Brain microvascular endothelial cell (primary cell): ENCODE measurements at places on chromosomes 4 and X.
A peak's percentile ranks its signal among the peaks of the same experiment; 100 is the strongest.

GRCh38 chr4:71229477-71230270, 109.1 kb upstream of the SLC4A4 start:
- DNase-seq, result peak; percentile 43

DNA sequence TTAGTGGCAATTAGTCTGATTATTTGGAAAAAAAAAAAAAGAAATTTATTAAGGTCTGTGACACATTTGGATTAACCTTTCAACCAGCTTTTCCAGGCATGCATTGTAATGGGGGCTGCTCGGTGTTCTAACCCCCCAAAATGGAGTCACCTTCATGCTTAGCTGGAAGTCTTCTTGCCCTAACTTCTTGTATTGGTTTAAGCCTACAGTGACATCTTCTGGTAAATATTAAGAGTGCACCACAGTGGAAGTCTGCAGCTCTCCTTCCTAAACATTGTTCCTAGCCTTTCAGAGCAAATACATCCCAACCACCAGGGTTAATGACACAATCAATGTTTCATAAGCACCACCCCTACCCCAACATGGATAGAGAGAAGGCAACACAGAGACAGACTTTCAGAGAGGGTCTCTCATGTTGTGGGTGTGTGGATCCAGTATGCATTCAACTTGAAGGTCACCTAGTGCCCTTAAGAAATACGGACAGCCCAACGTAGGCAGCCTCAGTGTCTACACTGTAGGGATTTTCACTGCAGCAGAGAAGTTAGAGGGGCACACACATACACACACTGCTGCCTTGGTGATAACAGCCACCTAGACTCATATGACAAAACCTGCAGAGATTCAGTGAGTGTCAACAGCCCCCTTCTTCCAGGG, 142.9 kb upstream of the MBNL3 start:
- peak; percentile 30 for DNase-seq

DNA sequence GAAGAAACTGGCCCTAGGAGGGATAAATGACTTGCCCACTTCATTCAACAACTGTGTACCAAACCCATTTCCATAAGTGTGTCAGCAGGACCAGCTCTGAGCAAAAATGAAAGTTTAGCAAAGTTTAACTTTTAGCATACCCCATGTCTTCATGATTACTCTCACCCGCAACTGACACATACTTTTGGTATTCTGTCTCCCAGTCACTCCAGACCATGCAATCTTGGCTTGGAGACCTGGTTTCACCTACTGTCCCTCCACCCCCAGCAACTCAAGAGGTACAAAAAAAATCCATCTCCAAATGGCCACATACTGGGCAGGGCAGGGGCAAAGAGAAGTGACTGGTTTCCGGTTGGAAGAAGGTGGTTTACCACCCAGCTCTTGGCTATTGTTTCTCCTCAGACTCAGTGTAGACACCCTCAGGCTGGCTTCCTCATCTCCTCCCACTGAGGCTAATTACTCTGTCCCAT, 79.8 kb downstream of the RLIM start:
- peak; percentile 5 for DNase-seq

DNA sequence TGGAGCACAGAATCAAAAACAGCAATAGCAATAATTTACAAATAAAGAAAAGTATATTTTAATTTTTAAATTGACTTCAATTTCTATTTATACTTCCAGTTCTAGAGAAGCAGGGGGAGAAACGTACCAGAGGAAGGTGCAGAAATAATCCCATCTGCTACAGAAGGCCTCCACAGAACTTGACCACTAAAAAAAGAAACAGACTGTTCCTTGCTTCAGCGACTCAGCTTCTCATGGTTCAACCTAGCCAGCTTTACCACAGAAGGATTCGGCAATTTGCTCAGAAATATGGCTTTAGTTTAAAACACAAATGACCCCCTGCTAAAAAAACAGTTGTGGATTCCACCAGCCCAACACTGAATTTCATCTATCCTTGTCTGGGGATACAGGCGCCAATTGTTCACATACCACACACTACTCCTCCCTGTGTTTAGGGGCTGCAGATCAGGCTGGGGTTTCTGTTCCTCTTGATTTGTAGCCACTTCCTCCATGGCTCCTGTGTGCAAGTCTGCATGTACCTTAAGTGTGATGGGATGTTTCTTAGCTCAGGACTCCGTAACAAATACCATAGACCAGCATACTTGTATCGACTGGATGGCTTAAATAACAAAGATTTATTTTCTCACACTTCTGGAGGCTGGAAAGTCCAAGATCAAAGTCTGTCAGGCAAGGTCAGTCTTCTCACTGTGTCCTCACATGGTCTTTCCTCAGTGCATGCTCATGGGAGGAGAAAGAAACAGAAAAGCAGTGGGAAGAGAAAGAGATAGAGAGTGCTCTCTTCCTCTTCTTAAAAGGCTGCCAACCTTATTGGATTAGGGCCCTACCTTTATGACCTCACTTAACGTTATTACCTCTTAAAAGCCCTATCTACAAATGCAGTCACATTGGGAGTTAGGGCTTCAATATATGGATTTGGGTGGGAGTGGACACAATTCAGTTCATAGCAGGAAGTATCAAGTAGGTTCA, 79.1 kb downstream of the AMOT start:
- DNase-seq, result no peak

DNA sequence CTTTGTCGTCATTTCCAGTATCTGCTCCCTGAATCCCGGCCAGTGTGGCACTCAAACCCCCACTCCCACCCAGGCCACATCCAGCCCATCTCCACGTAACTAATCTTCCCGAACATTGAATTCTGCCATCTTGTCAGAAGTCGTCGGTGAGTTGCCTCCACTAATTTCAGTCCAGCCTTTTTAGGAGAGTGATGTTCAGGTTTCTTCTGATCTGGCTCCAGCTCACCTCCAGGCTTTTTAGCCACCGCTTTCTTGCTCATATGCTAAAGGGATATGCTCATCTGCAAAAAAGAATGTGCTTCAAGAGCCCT, 1.3 kb downstream of the TMEM165 start:
- DNase-seq, result no peak

GRCh38 chr4:88605736-88606135, 13.5 kb downstream of the HERC3 start:
- no peak for DNase-seq

DNA sequence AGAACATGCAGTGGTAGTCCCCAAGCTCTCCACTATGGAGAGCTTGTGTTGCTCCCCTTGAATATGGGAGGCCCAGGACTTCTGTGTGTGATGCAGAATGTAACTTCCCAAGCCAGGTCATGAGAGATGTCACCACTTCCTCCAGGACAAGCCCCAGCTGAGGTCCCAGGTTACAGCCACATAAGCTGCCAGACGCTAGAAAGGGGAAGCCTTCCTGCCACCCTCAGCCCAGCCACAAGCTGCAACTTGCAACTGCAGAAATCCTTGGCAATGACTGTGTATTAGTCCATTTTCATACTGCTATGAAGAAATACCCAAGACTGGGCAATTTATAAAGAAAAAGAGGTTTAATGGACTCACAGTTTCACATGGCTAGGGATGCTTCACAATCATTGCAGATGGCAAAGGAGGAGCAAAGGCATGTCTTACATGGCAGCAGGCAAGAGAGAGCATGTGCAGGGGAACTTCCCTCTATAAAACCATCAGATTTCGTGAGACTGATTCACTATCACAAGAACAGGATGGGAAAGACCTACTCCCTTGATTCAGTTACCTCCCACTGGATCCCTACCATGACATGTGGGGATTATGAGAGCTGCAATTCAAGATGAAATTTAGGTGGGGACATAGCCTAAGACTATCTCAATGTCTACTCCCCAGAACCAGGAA, 91.5 kb upstream of the DHX15 start:
- no peak for DNase-seq

DNA sequence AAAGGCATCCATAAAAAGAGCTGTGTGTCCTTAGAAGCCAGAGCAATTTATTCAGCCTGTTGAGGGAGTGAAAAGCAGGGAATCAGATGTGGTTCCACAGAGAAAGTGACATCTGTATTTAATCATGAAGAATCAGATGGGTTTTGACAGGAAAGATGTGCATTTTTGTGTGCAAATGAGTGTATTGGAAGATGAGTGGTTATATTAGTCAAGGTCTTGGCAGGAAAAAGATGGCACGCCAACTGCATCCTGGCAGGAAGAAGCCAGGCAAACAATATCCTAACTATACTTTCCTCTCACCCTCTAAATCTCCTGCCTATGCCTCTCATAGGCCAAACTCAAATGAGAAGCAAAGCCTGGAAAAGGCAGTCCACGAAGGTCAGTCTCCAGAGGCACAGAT, 59.1 kb downstream of the SCFD2 start:
- no peak for DNase-seq

DNA sequence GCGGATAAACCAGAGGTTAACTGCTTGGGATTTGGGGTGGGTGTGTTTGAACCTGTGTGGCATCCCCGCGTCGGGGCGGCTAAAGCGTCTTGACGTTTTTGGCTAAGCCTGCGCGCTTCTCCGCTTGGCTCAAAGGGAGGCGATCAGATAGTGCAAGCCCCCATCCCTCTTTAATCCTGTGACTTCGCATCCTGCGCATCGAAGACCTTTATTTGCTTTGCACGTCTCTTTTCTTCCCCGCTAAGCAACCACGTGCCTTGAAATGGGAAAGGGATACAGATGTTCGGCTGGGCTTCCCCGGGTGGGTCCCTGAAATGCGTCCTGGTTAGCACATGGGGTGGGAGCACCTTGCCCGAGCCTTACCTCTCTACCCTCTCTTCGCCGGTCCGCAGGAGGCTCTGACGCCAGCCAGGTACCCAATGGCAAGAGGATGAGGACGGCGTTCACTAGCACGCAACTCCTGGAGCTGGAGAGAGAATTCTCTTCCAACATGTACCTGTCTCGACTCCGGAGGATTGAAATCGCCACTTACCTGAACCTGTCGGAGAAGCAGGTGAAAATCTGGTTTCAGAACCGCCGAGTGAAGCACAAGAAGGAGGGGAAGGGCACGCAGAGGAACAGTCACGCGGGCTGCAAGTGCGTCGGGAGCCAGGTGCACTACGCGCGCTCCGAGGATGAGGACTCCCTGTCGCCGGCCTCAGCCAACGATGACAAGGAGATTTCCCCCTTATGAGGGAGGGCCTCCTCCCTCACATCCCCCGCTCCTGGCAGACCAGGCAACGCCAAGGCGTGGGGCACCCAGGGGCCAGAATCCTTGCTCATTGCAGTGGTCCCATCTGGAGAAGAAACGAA, 1.5 kb downstream of the GSX2 start:
- no peak for DNase-seq

DNA sequence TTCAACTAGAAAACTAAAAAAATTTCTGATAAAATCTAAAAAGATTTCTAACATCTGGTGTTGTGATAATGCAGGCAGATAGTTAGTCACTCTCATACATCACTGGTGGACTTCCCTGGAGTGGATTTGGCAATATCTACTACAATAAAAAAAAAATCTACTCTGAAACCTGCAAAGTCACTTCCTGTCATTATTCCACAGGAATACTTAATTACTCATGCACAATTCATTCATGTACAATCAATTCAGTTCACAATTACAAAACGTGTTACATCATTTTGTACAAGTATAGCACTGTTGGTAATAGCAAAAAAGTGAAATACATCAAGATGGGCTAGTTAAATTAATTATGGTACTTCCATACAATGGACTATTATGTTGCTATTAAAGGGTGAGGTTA, 16.5 kb upstream of the RHOH start:
- DNase-seq, result peak; percentile 31

GRCh38 chr4:103664436-103665075, 55.2 kb downstream of the TACR3 start:
- DNase-seq, result no peak

- no peak for DNase-seq
These were observed 28.9 kb upstream of the GTPBP6 start for GRCh38 chrX:347351-348117.

DNA sequence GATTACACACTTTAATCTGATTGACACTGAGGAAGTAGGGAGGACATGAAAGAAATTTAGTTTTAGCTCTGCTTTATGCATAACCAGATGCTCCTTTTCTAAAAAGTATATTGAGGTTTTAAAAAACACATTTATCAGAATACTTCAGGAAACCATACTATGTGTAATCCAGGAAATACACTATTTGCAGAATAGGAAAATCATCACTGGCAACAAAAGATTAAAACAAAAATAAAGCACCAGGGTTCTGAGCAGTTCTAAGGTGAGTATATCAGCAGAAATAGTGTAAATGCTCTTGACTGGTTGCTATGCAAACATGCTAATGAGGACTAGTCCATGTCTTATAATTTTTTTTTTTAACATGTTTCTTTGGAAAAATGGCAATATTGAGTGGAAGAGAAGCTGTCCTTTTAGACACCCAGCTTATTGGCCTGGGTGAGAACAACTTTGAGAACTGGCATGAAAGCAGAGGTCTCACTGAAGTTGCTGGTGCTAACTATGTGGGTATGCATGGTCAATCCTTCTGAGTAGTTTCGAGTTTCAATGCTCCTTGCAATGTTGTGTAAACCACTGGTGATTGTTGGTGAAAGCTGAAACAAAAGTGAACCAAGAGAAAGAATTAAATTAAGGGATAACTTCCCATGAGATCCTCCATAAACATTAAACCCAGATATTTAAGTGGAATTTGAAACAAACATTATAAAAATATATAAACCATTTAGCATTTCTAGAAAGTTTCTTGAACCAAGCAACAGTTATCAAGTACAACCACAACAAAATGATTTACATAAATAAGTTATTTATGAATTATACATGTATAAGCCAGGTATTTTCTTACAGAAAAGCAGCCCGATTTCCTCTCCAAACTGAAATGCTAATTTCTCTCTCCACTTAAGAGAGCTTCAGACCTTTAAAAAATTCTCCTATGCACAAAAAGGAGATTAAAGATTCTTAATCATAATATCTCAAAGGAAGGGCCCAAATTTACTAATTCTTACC, 20.4 kb upstream of the SCD5 start:
- DNase-seq, result no peak

DNA sequence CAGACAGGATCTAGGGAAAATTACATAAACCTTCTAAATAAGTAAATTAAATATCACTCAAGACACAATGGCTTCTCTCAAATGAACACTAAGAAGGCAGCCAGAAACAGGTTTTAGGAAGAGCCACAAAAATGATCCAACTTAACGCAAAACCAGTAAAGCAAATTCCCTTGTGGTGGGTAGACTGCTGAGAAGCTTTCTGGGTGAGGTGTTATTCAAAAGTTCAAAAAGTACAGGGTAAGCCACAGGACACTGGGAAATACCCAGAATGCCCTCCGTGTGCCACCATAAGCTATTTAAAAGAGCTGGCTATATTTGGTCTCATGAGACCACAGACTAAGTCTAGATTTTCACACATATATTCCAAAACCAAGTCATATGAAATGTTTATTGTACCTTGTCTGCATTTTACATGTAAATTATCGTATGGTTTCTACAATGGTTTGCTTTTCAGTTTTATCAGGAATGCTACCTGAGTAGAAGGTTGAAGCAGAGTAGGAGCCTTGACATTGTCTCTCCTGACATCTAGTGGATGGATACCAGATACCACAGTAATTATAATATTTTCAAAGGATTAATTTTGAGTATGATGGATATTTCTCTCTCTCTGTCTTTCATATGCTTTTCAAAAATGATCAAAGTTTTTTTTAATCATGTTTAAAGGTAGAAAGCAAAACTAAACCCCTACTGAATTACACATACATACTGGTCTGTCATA, 109.3 kb upstream of the KLHL13 start:
- peak; percentile 4 for DNase-seq

- DNase-seq, result no peak
These were observed 201.9 kb upstream of the MAMLD1 start for GRCh38 chrX:150161193-150161592.
